HuH-7.5 (cell line): ENCODE measurements at places on chromosomes 13 and 19.

- DNase-seq, result no peak
Observed at GRCh38 chr13:101520672-101521071, 68.2 kb downstream of the ITGBL1 start.

DNA sequence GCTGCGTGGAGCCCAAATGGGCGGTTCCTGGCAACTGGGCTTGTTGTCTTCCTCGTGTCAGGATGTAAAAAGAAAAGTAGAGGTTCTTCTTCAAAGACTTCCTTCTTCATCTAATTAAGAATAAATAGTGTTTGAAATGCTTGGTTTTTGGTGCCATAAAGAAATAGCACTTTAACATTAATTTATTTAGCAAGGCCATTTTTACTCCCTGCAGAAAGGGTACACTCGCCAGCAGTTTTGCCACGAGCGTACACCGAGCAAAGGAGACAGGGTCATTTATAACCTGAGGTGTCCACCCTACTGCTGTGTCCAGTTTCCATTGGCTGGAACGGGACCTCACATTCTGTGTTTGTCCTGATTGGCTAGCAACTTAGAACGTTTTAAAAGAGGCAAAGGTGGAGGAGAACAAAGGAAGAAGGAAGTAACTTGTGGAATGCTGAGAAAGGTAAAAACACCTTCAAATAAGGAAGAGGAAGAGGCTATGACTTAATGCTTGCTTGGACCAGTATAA lies 21.8 kb upstream of the OR10H1 start:
- no peak for DNase-seq

- no peak for DNase-seq
Observed at GRCh38 chr19:55493645-55494171, 5.5 kb downstream of the SSC5D start.

DNA sequence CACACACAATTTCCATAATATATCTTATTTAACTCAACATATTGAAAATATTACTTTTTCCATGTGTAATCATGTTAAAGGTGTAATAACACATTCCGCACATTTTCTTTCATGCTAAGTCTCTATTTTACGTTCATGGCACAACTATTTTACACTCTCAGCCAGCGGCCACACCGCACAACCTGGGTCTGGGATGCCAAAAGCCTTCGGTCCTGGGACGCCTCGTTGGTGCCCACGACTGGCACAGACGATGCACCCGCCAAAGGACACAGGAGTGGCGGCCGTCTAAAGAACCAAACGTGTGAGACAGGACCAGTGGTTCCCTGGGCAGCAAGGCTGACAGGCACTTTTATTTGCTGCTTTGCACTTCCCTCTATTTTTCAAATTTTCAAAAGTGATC lies 10.0 kb upstream of the PROZ start:
- DNase-seq, result no peak
